ENCODE measurements at places on chromosomes 2 and 18. TPM values are rescaled to one million over a fixed set of nuclear protein-coding genes. Genes with fewer than 3 reads are reported as not detected.

GRCh38 chr2:178075006-178075326, 2.4 kb upstream of the PDE11A start:
- DNase-seq: no peak

- no peak for DNase-seq
Measured at GRCh38 chr2:8867363-8867762, 29.9 kb upstream of the KIDINS220 start.

GRCh38 chr2:29723255-29724001, 198.0 kb downstream of the ALK start:
- DNase-seq: no peak

The SERPINB11 gene
- not detected for total RNA-seq

The RNU2-63P gene
- total RNA-seq: not detected

DNA sequence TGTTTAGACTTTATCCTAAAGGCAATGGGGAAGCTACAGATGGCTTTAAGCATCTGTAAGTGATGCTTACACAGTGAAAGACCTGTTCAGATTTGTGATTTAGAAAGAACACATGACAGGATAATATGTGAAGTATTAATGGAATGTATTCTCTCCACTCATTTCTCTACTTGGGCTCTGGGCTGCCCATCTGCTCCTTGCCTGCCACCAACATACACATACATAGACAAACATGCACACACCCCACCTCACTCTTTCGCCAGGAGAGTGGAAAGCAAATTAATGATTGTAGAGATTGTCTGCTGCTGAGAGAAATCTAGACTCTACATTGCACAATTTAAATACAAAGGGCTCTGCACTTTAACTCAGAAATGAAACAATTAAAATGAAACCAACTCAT, 61.0 kb upstream of the NFE2L2 start:
- DNase-seq: no peak

The ZNF385B gene
- total RNA-seq: 58.8 TPM

GRCh38 chr2:239821694-239822075, 203.5 kb downstream of the NDUFA10 start:
- peak; percentile 22 for DNase-seq

The FAM110C gene
- 4.5 TPM for total RNA-seq

DNA sequence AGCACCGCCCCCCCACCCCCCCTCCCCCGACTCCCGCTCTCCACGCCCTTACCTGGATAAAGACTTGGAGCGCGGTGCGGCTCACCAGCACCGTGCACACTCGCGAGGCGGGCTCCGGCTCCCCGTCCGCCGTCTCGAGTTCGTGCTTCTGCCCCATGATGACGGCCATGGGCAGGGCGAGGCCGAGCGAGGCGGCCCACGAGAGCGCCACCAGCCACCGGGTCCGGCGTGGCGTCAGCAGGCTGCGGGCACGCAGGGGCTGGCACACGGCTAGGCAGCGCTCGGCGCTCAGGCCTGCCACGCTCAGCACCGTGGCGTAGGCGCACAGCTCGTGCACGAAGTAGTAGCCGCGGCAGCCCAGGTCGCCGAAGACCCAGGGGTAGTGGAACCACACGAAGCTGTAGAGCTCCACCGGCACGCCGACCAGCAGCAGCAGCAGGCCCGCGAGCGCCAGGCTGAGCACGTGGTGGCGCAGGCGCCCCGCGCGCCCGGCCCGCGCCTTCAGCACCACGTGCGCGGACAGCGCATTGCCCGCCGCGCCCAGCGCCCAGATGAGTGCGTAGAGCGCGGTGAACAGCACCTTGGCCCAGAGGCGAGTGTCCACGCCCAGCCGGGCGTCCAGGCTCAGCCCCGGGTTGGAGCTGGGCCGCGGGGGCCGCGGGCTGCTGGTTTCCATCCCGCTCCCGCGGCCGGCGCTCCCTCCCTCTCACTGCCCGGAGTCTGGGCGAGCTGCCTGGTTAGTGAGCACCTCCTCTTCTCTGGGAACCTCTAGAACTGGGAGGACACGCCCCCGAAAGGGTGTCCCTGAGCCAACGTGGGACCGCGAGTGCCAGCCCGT, at the start of gene NTSR2:
TSS of gene NTSR2 (minus strand) at position 742 of the 838 bp plus-strand sequence. CDS start at position 676, 66 bp downstream.
- DNase-seq: peak; percentile 39

DNA sequence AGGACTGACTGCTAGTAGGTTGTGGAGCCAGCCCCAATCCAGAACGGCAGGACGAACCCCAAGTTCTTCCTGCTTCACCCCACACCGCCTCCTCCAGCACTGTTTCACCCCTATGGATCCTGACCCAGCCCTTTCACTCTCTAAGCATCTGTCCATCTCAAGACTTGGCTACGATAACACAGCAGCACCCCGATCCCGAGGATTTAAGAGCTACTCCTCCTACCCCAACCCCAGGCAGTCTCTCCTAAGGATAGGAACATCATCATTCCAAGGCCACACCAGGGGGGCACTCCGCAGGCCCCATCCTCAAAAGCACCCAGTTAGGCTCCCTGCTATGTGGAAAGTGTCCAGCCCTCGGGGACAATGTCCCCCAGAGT, 645 bp downstream of the KCTD18 start:
- no peak for DNase-seq

The RNF25 gene
- 29.8 TPM for total RNA-seq

GRCh38 chr18:30766053-30766452, 276.5 kb downstream of the DSC3 start:
- no peak for DNase-seq

- no peak for DNase-seq
Measured at GRCh38 chr18:36697905-36698304, 130.9 kb downstream of the TPGS2 start.

The DLX2 gene
- 2.7 TPM for total RNA-seq

The ASB18 gene
- total RNA-seq: not detected

DNA sequence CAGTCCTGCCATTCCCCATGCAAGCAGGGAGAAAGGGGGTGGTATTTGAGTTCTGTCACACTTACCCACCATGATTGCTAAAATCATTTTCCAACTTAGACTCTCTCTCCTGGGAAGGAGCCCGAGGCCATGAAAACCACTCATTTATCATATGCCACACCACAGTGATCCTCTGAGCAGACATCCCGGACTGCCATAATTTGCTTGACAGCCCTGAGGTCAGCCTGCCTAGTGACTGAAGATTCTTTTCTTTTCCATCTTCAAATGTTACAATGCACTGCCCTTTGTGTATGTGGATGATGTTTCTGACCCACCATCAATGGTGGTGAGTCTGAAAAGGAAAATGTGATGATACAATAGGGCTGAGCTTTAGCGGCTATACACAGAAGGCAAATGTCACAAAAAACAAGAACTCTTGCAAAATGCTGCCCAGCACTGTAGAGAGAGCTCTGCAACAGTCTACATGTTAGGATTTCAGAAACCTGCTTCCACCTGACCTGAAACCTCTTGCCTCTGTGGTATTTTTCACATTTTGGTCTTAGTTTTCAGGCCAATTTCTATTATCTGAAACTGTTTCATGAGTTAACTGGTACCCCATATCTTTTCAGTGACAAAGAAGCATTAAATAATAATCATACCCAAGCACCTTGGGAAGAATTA, 272.8 kb downstream of the ZNF385B start:
- DNase-seq: no peak

- peak; percentile 71 for DNase-seq
Measured at GRCh38 chr18:11937874-11938478, 29.9 kb upstream of the MPPE1 start.

GRCh38 chr2:189584686-189585085, 4.1 kb upstream of the SLC40A1 start:
- no peak for DNase-seq

- no peak for DNase-seq
Measured at GRCh38 chr2:46320141-46320567, 22.9 kb downstream of the EPAS1 start.

The ZNF396 gene
- total RNA-seq: 3.6 TPM

DNA sequence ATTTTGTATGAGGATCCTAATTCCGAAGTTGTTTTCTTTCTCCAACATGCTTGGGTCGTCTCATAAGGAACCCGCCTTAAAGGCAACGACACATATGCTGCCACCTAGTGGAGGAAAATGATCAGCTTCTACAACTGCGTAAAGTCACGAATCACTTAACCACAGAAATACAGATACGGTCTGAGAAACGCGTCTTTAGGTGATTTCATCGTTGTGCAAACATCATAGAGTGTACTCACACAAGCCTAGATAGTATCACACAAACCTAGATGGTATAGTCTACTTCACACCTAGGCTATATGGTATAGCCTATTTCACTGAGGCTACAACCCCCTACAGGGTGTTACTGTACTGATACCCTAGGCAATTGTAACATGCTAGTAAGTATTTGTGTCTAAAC, 13.1 kb downstream of the GNLY start:
- DNase-seq: no peak

GRCh38 chr2:118855451-118856279, 8.2 kb upstream of the EN1 start:
- DNase-seq: peak; percentile 80

GRCh38 chr2:180655393-180655792, 325.0 kb upstream of the UBE2E3 start:
- DNase-seq: no peak

The HOXD12 gene
- total RNA-seq: not detected

GRCh38 chr2:234451242-234451641, 45.6 kb downstream of the ARL4C start:
- no peak for DNase-seq

The APLF gene
- 9.4 TPM for total RNA-seq

Data from dorsolateral prefrontal cortex (tissue), 122 donors.